ENCODE measurements at places on chromosomes 1 and 21.

GRCh38 chr1:211344152-211344618, 17.6 kb downstream of the TRAF5 start:
- DNase-seq = no peak

GRCh38 chr1:200330741-200331428, 79.0 kb downstream of the ZNF281 start:
- no peak for DNase-seq

- no peak for DNase-seq
These were observed 311.0 kb downstream of the KCNH1 start for GRCh38 chr1:210822932-210823331.

GRCh38 chr1:153539395-153540093, 1.2 kb downstream of the S100A5 start:
- DNase-seq = no peak

DNA sequence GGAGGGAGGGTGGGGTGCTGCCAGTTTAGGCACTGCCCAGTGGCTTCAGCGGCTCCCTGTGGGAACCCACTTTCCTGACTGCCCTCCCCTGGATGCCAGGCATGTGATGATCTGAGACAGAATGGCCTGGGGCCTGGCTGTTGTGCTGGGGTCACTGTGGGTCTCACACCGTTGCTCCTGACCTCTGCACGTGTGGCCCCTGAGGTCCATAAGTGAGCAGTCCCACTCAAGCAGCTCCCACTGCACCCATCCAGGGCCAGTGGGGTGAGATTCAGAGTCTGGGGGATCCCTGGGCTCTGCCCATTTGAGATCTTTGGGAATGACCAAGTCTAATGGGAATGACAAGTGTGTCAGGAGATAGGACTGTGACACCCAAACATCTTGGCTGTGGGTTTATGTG, 18.0 kb downstream of the PODN start:
- DNase-seq = no peak

DNA sequence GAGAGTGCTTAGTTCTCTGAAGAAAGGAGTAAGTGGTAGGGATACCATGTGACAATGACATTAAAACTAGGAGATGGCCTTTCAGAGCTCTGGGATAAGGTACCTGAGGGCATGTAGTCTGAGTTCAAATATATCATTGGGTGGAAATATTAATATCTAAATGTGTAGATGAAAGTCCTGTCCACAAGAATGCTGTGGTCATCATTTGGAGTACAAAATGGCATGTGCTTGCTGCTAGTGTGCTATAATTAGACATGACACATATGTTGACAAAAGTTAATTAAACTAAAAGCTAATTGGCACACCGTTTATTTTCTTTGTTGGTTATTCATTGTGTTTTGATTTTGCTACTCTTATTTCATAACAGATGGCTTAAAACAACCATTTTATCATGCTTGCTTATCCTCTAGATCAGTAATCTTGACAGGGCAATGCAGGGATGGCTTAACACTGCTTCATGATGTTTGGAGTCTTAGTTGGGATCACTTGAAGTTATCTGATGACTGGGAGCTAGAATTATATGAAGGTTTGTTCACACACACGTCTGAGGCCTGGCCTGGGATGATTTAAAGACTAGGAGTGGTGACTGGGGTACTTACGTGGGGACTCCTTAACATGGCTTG, 31.0 kb downstream of the CC2D1B start:
- no peak for DNase-seq

DNA sequence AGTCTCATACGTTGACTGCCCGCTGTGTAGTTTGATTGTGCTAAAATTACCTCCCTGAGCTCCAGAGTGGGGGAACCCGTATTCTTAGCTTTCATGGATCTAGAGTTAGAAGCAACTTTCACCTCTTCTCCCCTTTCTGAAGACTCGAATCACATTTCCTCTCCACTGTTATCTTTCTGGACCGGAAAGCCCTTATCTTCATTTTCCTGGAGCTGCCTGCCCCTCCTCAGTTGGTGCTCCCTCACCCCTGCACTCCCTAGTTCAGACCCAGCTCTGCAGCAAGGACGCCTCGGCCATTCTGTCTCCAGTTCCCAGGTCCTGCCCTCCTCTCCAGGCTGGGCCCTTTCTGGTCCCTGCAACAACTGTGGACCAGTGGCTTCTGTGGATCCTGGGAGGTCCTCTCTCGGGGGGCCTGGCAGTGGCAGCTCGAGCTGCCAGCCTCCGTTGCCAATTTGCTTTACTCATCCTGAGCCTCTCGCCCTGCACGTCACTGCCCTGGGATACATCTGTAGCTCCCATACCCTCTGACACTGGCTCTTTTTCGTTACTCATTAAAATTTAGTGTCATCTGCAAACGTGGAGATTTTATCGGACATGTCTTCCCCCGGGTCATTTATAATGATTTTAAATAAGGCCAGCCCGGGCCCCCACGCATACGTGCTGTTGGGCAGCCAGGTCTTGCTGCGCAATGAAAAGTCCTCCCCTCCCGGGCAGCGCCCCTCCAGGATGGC, 141.5 kb upstream of the VAMP3 start:
- no peak for DNase-seq

DNA sequence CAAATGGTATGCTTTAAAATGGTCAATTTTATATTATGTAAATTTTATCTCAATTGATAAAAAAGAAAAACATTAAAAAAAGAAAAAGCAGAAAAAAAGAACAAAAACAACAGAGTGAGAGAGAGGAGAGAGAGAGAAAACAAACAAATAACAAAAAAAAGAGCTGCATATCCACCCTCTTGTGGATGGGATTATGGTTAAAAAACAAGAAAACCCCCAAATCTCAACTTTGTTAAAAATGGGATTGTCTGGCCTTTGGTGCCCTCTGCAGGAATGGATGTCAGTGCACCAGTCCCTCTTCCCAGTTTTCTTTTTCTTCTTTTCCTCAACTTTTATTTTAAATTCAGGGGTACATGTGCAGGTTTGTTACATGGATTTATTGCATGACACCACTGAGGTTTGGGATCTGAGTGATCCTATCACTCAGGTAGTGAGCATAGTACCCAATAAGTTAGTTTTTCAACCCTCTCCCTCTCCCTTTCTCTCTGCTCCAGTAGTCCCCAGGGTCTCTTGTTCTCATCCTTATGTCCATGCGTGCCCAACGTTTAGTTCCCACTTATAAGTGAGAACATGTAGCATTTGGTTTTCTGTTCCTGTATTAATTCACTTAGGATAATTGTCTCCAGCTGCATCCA, 28.1 kb downstream of the RNF187 start:
- DNase-seq = peak; percentile 43

- no peak for DNase-seq
These were observed 45.6 kb downstream of the DDX20 start for GRCh38 chr1:111801071-111801850.

GRCh38 chr21:42664614-42665013, 11.2 kb downstream of the PDE9A start:
- DNase-seq = no peak

DNA sequence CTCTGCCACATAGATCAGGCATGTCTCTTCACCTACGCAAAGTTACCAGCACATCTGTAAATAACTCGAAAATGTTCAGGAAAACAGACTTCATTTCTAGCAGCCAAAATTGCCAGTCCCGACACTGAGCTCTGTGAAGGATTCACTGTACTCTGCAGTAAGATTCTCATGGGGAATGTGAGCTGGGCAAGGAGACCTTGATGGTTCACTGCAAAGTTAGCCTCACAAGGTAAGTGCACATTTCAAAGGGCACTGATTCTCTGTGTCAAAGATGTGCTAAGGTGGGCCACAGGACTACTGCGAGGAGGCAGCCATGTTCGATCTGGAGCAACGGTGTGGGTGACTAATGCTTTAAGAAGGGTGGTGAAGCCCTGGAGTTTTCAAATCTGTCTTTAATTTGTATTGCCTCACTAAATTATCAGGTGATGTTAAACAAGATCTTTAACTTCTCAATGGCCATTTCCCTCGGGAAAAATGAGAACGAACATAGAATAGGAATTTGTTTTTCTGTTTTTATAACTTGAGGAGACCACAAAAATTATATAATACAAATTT, 25.2 kb downstream of the STPG1 start:
- DNase-seq = no peak

DNA sequence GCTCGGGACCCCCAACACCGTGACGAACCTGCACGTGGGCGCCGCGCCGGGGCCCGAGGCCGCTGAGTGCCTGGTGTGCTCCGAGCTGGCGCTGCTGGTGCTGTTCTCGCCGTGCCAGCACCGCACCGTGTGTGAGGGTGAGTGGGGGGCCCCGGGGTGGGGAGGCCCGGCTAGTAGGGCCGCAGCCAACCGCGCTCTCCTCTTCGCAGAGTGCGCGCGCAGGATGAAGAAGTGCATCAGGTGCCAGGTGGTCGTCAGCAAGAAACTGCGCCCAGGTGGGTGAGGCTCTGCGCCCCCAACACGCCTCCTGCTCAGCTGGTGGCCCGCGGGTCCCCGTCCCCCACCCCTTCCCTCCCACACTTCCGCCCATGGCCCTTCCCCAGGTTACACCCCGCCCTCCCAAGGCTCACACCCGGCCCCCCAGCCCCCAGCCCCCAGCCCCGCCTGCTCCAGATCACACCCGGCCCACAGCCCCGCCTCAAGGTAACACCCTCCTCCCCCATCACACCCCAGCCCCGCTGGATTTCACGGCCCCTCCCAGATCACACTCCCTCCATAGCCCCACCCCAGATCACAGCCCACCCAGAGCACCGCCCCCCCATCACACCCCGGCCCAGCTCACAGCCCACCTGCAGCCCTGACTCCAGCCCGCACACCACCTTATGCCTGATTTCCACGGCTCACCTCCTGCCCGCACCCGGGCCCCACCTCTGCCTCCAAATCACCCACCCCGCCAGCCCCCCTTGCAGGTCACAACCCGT, 2.4 kb upstream of the MMP23B start:
- DNase-seq = no peak

DNA sequence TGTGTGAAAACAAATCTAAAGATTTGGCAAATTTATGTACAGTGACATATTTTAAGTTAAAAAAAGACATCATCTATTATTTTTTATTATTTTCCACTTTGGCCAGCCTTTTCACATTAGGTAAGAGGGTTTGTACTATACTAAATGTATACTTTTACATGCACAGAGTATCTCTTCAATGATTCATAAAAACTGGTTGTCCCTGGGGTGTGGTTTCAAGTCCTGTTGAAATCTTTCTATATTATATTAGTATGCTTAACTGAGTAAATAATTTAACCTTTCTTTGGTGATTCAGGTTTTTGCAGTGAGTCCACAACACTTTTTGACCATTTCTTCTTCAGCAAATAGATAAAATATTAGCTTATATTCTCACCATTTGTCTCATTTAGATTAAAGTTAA, 45.7 kb downstream of the EEIG2 start:
- DNase-seq = no peak

GRCh38 chr1:21508580-21509350, 458 bp upstream of the ALPL start:
- DNase-seq = peak; percentile 30

DNA sequence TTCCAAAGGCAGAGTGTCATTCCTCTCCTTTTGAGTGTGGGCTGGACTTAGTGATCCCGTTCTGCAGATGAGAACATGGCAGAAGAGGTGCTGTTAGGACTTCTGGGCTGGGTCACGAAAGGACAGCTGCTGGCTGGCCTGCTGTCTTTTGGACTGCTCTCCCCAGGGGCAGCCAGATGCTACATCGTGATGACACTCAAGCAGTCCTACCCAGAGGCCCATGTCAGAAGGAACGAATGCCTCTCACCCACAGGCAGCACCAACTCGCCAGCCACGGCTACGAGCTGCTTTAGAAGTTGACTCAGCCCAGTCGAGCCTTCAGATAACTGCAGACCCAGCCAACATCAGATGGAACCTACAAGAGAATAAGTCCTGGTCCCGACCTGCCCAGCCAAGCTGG, 156.5 kb downstream of the KCNJ6 start:
- DNase-seq = no peak

DNA sequence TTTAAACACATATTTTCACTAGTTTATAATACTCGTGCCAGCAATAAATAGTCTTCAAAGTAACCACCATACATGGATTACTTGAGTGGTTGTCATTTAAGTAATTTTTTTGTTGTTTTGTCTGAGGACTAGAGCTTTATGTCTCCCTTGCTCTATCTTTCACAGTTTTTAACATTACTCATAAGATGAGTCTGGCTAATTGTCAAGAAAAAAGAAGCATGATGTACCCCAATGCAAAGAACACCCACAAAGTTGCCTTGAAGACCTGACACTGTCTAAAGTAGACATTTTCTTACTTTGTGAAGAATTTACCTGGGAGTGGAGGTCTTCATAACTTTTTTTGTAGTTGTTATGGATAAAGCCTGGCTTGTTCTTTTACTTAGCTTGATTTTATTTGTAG, 210.4 kb upstream of the BRINP3 start:
- no peak for DNase-seq

- DNase-seq = no peak
These were observed 89.7 kb downstream of the PSMG1 start for GRCh38 chr21:39093526-39093925.

DNA sequence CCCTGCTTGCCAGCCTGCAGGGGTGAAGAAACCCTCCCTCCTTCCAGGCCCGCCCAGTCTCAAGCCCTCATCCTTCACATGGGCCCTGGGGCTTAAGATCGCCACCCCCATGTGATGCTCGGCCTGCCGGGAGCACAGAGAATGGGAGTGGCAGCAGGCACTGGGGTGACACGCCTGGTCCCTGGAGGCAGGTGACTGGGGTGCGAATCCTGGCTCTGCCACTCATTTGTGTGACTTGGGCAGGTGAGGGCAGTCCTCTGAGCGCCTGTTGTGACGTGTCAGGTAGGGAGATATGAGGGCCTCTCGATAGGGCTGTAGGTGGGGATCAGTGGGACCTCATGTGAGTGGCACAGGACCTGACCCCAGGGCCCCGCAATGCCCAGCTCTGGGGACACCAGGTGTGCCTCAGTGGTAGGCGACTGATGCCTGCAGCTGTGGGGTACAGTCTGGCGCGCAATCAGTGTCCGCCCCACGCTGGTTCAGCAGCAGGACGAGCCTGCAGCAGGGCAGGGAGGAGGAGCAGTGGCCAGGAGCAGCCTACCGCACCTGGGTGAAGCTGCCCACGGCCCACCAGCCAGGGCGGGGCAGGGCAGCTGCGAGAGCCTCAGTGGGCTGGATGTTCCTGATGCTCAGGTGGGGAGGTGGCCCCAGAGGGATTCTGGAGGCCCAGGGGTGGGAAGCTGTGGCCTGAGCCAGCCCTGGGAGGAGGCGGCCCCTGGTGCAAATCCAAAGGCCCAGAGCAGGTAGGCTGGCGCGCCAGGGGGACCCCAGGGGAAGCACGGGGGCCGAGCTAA, 6.2 kb downstream of the SH2D5 start:
- DNase-seq = no peak

- DNase-seq = peak; percentile 50
These were observed 35.3 kb downstream of the DTL start for GRCh38 chr1:212070720-212071302.

- no peak for DNase-seq
These were observed 339.1 kb downstream of the NTNG1 start for GRCh38 chr1:107479865-107480350.
